Endodermal cell (in vitro differentiated cells): ENCODE measurements at places on chromosomes 2 and 18. TPM values are rescaled to one million over a fixed set of nuclear protein-coding genes. Genes with fewer than 3 reads are reported as not detected.
A peak's percentile ranks its signal among the peaks of the same experiment; 100 is the strongest.

Gene MYO7B
- total RNA-seq: 0.11 TPM in 1 of 3 replicates, not detected in the others

- DNase-seq: no peak
Measured at GRCh38 chr2:183014005-183014404, 24.3 kb downstream of the NCKAP1 start.

GRCh38 chr18:55144193-55144930 is 185.1 kb upstream of the CCDC68 start:
- no peak for DNase-seq

DNA sequence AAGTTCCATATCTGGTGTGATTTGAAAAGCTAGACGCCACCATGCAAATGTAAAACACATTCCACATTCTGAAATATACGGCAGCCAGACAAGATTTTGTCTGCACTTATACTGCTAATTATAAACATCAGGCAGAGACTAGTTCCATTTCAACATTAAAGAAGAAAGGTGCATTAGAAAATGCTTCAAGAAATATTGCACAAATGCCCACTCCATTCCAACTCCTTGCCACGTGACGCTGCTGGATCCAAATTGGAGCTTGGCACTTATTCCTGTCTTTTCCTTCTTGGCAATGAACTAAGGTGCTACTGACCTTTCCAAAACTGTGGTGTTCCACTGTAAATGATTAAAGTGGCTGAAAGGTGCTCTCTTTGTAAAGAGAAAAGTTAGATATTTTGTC is 6.3 kb downstream of the COL6A3 start:
- no peak for DNase-seq

- DNase-seq: no peak
Measured at GRCh38 chr2:175326801-175327200, 145.3 kb upstream of the ATP5MC3 start.

DNA sequence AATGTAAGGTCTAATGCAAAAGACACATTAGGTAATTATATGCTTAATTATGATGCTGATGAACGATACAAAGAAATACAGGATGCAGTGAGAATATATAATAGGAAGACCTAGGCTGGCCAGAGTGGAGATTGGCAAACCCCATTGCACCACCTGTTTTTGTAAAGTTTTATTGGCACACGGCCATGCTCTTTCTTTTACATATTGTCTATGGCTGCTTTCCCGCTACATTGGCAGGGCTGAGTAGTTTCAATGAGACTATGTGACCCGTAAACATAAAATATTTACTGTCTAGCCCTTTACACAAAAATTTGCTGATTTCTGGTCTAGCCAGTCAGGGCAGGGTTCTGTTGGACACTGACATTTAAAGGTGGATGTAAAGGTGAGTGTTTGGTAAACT is 5.4 kb downstream of the SEC11C start:
- no peak for DNase-seq

Gene SLC9A4
- total RNA-seq: 0.08 TPM in 1 of 3 replicates, not detected in the others

Gene PLEKHH2
- total RNA-seq: 5.0 to 9.1 TPM (median 5.3 TPM) in 3 replicates

Gene CROCC2
- not detected in 2 replicates for total RNA-seq

- no peak for DNase-seq
Measured at GRCh38 chr2:39136799-39137198, 15.9 kb upstream of the SOS1 start.

DNA sequence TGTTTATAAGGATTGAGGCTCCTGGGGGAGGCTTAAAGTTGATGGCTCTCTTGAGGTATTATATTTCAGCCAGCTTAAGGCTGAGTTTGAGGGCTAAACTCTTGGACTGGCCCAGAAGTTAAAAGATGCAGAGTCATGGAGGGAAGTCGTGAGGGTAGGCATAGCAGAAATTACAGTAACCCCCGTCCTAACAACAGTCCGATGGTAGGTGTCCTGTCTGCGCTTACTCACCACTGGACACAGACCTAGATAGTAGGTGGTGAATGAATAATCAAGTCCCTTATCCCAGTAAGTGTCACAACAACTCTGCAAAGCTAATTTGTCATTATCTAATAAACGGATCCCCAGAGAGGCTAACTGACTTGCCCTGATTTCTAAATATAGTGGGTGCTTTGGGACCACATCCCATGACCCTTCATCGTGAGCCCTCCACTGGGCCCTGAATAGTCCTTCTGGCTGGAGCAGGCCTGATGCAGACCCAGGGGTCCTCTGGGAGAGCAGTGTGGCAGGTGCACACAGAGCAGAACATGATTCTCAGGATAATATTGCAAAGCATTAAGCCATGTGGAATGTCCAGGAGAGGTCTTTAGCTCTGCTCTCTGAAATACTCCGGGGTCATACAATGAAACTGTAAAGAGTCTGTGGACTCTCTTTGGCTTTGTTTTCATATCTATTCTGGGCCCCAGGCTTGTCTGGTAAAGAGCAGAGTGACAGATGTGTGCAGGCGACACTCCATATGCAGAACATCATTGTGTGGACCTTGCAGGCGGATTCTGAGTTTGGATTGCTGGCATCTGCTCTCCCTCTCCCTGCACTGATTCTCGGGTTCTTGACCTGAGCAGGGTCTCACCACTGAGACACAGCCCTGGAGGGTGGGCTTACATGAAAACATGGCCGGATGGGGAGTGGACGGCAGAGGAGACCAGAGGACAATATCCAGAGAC is 98.1 kb downstream of the RNF144A start:
- DNase-seq: peak; percentile 15

Gene CDH2
- total RNA-seq: 489 and 572 TPM in 2 replicates

Gene STPG4
- total RNA-seq: 0.15 and 0.25 TPM in 2 replicates

Gene DYNAP
- not detected in 3 replicates for total RNA-seq

Gene GNLY
- total RNA-seq: not detected in 2 replicates

GRCh38 chr2:216949700-216950413 is 90.0 kb upstream of the TNP1 start:
- no peak for DNase-seq

Gene PIEZO2
- total RNA-seq: 7.3 and 8.8 TPM in 2 replicates

DNA sequence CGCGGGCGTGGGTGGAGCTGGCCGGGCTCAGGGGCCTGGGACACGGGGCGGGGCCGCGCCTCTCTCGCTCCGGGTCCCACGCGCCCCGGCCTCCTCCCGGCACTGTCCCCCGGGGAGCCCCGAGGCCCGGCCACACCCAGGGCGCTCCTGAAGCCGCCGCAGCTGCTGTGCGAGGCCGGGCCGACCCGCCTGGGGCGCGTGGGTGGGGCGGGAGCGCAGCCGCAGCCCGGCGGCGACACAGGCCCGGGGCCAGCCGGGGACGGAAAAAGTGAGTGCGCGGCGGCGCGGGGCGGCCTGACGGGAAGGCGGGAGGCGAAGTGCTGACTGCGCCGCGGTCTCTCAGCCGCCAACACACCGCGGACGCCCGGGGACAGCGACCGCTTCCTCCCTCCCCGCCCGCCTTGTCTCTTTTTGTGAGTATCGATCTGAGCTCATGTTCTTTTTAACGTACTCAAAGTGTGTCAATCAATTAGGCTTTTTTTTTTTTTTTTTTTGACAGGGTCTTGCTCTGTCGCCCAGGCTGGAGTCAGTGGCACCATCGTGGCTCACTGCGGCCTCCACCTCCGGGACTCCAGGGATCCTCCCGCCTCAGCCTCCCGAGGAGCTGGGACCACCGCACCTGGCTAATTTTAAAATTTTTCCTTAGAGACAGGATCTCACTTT is 14.5 kb downstream of the PDCD1 start:
- DNase-seq: peak; percentile 81

Gene TMEM247
- total RNA-seq: not detected in 2 replicates

- DNase-seq: peak; percentile 71
Measured at GRCh38 chr2:117858892-117859531, 44.5 kb downstream of the DDX18 start.

Gene SP5
- total RNA-seq: 81.0 and 103 TPM in 2 replicates

- DNase-seq: no peak
Measured at GRCh38 chr2:31131871-31132270, 6.4 kb downstream of the GALNT14 start.

- no peak for DNase-seq
Measured at GRCh38 chr2:144421606-144422510, 98.1 kb downstream of the ZEB2 start.

GRCh38 chr18:11407940-11408339 is 201.5 kb upstream of the SLC35G4 start:
- no peak for DNase-seq

Gene CD8A
- total RNA-seq: 0.21 TPM in 1 of 3 replicates, not detected in the others

- no peak for DNase-seq
Measured at GRCh38 chr2:240069829-240070228, 16.5 kb upstream of the OR6B3 start.

Gene C2orf80
- total RNA-seq: not detected in 3 replicates

- no peak for DNase-seq
Measured at GRCh38 chr2:172099472-172100079, 3.1 kb downstream of the DLX2 start.

DNA sequence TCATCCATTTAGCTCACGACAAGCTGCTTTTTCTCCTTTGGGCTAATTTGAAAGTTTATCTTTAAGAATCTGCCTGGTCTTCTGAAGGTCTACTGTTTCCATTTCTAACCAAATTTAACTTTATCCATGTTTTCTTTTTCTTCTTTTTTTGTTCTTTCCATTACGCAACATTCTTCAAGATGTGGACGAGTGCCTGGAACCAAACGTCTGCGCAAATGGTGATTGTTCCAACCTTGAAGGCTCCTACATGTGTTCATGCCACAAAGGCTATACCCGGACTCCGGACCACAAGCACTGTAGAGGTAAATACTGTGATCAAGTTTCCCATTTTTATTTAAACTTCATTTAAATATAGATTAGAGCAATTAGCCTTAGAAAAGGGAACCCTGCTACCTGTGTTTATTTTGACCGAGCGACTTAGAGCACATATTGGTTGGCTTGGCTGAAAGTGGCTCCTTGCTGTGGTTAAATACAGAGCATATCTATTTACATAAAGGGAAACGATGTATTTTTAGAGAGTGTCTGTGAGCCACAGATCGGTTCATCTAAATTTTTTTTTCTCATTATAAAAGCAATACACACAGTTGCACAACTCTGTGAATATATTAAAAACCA is 183.4 kb upstream of the RASGRP3 start:
- DNase-seq: no peak

GRCh38 chr2:109438773-109439389 is 174.9 kb downstream of the SEPTIN10 start:
- DNase-seq: no peak

DNA sequence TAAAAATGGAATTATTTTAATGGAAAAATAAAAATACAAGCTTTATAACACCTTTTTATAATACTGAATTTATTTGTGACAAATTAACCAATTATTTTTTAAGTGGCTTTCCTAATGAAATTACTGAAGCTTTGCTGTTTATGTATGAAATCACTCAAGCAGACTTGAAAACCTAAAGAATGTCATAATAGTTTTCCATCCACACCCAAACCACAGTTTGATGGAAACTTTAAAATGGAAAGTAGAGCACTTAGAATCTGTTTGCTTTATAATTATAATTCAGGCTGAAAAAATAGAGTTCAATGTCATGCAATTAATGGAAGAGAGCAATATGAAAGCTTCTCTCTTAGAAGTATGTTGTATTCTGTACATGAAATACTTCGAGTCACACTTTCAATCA is 31.6 kb upstream of the WDR75 start:
- no peak for DNase-seq

Gene GCG
- total RNA-seq: not detected in 2 replicates

DNA sequence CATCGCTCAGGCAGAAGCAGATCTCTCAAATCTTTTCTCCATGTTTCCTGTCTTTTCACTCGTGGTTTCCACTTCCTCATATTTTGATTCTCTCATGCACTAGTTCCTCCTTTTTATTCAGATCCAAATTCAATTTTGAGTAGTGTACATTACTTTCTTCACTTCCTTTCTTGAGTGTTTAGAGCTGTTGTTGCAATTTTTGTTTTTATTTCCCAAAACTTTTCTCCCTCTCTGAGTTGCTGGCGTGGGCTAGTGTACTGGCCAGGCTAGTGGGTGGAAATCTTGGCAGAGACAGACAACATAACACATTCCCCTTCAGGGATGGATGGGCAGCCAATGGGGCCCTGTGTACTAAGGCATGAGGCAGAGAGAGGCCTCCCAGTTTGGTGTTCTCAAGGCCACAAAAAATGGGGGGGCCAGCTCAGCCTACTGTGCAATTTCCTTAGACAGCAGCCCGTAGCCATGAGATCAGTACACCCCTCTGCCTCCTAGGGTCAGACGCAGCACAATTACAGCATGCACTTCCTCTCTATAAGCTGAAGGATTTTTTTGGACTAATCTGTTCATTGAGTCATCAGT is 145.1 kb upstream of the PID1 start:
- DNase-seq: no peak

Gene DSC2
- 50.5 to 58.4 TPM (median 54.9 TPM) in 3 replicates for total RNA-seq

DNA sequence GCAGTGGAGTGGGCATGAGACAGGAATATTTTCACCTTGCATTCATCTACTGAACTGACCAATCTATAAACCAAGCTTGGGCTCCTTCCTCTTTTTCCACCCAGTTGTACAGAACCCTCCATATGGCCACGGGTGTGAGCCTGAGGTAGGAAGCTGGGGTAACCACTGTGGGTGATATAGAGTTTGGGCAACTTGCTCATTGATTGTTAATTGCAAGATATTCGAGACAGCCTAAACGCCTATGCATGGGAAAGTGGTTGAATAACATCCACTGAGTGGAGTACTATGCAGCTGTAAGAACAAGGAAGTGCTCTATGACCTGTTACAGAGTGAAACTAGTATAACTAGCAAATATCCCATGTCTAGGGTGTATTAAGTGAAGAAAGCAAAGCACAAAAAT is 7.3 kb upstream of the VAPA start:
- DNase-seq: no peak

Gene CNTNAP5
- total RNA-seq: 4.4 to 8.2 TPM (median 5.9 TPM) in 3 replicates

- DNase-seq: no peak
Measured at GRCh38 chr2:34320056-34320455, 721.0 kb upstream of the FAM98A start.

Gene FAM110C
- 2.1 to 5.8 TPM (median 2.5 TPM) in 3 replicates for total RNA-seq

DNA sequence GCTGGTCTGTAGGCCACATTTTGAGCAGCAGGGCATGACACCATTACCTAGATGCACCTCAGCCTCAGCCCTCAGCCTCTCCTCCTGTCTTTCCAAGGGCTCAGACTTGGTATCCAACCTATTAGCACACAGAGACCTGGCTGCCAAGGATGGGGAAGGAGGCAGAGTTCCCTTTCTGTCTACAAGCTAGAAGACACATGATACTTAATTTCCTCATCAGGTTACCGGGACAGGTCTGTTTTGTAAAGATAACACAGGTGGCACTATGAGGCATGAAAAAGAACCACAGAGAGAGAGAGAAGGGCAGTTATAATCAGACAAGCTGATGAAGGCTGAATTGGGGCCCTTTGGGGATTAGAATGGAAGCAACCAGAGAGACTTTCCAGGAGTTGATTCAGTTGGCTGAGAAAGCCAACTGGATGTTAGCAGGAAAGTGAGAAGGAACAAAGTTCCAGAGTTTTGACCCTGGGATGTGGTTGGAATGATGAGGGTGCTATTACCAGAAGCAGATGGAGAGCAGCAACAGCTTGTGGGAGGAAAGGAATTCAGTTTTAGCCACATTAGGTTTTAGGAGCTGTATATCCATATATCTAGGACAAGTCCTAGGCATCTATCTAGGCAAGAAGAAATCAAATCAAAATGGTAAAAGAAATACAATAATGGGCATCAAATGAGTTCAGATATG is 46.0 kb upstream of the RMND5A start:
- DNase-seq: no peak
